Stimulated activated CD8-positive, alpha-beta memory T cell treated with anti-CD3 and anti-CD28 coated beads, Interleukin-7, amount 100 ng/mL, for 24 hours (primary cell): ENCODE measurements at places on chromosomes 11 and 22.

DNA sequence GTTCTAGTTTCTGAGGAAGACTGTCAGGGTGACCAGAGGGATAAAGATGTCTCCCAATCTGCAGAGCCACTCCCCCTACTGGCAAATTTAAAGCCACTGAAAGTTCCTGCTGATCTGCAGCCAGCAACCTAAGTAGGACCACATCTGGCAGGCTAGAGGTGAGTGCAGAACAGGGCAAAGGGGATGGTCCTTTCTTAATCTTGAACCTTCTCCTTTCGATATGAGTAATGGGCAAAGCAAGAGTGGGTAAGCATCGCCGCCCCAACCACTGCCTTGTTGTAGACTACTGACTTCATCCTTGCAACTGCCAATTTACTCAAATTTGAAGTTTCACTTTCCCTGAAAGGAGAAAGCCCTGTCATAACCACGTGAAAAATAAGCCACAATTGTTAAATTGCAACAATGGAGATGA lies 30.7 kb downstream of the SCUBE2 start:
- DNase-seq = peak; percentile 30

GRCh38 chr11:106397787-106398501 lies 320.5 kb downstream of the AASDHPPT start:
- DNase-seq = no peak

GRCh38 chr22:28358312-28358711 lies 321.3 kb downstream of the TTC28 start:
- no peak for DNase-seq

DNA sequence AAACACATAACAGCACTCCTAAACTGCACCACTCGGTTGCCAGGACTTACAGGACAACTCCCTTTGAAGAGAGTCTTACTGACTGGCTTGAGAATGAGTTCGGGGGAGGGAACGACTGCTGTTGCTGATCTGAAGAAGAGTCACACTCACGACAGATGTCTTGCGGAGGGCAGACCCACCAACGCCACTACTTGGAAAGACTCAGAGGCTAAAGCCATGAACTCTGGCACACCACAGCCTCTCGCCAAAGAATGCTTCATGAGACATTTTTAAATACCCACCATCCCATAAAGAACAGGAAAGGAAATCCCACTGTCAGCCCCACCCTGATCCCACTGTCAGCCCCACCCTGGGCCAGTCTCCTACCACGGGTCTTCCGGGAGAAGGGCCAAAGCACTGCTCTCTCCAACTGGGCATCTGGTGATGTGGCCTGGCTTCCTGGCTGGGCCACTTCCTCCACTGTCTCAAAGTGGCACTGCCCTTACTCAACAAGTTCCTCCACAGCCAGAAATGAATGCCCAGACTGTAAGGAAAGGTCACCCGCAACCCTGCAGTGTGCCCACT lies 73.6 kb downstream of the MICAL3 start:
- no peak for DNase-seq

GRCh38 chr11:69369945-69370344 lies 76.0 kb downstream of the MYEOV start:
- no peak for DNase-seq

DNA sequence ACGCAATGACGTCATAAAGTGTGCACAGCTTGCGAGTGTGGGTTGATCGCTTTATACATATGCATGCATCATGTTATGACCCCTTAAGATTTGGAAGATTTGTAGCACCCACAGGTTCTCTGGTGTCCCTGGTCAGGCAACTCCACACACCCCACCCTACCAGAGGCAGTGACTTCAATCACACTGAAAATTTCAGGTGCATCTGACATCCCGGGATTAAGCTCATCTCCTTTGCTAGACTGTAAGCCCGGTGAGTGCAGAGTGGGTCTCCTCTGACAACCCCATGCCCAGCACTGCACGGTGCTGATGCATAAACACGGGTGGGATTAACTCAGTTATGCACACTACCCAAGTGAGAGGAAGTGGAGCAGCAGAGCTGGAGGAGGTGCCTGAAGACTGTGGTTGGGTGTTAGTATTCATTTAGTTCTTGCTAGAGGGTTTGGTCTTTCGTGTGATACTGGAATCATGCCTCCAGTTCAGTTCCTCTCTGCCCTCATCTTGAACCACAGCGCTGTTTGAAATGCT lies 6.5 kb downstream of the ARSA start:
- DNase-seq = no peak

GRCh38 chr22:38452373-38453065 lies 2.5 kb downstream of the KCNJ4 start:
- DNase-seq = no peak

DNA sequence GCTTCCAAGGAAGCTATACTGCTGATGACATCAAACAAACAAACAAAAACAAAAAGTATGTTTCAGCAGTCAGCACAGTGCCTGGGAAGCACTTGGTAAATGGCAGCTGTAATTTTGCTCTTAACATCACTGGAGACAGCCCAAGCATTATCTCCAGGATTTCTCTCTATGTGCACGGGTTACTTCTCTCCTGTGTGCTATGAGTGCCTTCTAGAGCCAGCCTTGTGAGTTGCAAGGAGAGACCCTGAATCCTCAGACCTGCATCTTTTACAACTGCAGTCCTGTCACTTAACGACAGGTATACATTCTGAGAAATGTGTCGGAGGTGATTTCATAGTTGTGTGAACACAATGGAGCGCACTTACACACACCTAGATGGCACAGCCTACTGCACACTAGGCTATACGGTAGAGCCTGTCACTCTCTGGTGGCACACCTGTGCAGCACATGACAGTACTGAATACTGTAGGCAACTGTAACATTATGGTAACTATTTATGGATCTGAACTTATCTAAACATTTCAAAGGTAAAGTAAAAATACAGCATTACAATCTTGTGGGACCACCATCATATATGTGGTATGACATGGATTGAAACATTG lies 662.5 kb upstream of the B3GAT1 start:
- no peak for DNase-seq
